ENCODE measurements at places on chromosomes 13 and 19.

DNA sequence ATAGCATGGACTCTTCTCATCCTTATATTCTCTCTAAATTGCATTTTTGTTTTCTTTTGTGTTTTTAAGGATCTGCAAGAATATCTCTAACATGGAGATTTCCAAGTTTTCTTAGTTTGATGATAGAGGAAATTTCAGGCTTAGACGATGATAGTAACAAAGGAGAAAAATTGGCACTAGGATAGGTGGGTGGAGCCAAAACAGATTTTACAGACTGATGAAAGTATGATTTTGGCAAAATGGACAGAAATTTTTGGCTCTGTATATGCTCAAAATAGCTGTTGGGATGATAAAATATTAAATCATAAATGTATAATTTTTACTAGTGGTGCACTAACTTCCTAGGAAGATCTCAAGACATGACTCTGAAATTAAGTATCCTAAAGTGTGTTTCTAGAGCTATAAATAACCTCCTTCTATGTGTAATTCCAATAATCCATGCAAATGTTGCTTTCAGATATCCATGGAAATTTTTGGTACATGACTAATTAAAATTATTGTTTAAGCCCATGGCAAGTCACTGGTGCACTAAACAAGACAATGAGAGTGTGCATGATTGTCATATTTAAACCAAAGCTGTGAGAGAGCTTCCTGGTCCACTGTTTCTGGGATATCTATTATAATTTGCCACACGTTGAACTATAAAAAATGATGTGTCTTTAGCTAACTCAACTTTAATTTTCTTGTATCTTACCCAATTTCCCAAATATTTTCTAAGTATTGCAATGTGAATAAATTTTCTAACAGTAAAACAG is 55.8 kb upstream of the NBEA start:
- DNase-seq, result no peak

- no peak for DNase-seq
These were observed 3.4 kb downstream of the EIF3G start for GRCh38 chr19:10116085-10116865.

GRCh38 chr13:75636436-75637180 is 478 bp downstream of the LMO7 start:
- DNase-seq, result no peak

DNA sequence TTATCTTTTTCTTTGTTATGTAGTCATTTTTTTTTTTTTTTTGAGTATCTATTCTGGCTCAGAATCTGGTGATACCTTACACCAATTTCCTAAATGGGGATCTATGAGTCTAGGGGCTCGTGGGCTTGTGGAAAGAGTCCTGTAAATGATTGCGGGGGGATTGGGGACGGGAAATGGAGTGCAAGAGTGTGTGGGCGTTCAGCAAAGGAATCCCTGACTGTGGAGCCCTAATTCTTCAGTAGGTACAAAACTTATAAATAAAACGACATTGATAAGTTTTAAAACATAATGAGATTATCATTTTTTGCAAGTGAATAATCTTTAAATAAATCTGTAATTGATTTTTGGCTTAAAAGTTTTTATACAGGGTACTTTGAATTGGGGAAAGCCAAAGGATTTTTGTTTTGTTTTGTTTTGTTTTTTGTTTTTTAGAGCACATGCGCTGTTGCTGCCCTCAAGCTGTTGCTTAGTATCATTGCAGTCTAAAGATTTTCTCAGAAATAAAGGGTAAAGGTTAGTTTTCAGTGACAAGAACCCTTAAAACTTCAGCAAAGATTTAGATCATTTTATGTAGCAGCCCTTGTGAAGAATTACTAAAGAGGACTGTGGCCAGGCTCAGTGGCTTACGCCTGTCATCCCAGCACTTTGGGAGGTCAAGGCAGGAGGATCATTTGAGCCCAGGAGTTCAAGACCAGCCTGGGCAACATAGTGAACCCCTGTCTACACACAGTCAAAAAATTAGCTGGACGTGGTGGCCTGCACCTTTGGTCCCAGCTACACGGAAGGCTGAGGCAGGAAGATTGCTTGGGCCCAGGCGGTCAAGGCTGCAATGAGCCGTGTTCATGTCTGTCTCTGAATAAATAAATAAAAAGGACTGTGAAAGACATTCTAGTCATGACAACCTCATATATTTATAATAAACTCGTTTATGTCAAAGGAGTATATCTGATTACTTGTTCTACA is 1.7 kb downstream of the ERCC5 start:
- no peak for DNase-seq

GRCh38 chr19:41897820-41898219 is 14.8 kb downstream of the ARHGEF1 start:
- DNase-seq, result no peak

Measured in stimulated activated CD8-positive, alpha-beta memory T cell treated with anti-CD3 and anti-CD28 coated beads, Interleukin-4, amount 100 ng/mL, for 4 hours (primary cell).